ENCODE measurements at places on chromosomes 7 and 10.

GRCh38 chr7:151008511-151009323, 15.6 kb downstream of the ATG9B start:
- peak; percentile 79 for ATAC-seq

DNA sequence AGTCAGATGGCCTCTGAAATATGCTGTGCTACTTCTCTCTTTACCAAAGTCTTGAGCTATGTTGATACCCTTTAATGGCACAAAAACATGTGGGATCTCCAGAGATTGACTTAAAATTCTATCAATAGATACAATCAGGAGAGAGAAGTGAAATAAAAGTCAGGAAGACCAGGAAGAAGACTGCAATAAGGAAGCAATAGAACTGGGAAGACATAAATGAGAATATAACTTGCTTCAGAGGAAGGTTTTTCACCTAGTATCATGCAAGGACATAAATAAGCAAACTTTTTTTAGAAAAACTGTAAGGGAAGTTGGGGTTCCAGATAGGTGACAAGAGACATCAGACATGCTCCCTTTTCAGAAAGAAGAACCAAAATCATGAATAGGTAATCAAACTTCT, 227.3 kb downstream of the XPNPEP1 start:
- ATAC-seq = no peak

DNA sequence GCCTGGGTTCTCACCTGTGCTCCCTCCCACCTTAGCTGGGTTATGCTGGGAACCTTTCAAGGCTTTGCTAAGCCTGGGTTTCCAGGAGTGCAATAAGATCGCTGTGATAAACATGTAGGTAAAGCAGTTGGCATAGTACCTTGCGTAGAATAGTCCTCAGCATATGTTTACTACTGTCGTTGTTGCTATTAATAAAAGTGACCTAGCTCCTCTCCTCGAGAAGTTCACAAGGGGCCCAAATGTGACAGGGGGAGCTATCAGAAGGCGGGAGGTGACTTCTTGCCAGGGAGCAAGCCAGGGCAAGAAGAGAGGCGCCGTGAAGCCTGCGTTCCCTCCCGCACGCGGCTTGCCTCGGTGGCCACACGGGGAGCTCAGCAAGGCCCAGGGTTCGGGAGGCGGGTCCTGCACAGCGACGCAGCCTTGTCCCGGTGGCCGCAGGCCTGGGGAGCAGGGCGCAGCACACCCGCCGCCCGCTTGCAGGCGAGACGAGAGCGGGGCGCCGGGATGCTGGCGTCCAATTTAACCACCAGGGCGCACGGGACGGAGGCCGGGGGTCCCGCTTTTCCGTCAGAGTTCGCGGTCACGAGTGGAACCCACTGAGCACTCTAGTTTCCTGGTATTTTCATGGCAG, 106.2 kb downstream of the SNX10 start:
- peak; percentile 26 for ATAC-seq

- ATAC-seq = no peak
Measured at GRCh38 chr10:101452593-101452992, 98.6 kb downstream of the BTRC start.

- ATAC-seq = no peak
Measured at GRCh38 chr7:7048213-7048612, 134.1 kb upstream of the C1GALT1 start.

DNA sequence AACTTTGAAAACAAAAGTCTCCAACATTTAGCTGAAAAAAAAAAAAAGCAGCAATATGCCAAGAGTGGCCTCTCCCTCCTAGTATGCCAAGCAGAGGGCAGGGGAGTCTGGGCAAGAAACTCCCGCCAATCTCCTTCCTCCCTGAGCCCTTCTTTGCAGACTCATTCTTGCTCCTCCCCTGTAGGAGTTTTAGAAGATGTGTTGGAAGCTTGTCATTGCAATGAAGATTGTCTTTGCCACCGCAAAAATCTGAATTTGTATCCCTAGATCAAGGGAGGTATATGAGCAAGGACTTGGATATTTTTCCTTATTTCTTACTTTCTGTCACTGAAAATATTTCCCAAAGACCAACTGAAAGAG, 2.6 kb upstream of the TNS3 start:
- no peak for ATAC-seq

- ATAC-seq = no peak
Measured at GRCh38 chr7:33880787-33881186, 24.6 kb upstream of the BMPER start.

DNA sequence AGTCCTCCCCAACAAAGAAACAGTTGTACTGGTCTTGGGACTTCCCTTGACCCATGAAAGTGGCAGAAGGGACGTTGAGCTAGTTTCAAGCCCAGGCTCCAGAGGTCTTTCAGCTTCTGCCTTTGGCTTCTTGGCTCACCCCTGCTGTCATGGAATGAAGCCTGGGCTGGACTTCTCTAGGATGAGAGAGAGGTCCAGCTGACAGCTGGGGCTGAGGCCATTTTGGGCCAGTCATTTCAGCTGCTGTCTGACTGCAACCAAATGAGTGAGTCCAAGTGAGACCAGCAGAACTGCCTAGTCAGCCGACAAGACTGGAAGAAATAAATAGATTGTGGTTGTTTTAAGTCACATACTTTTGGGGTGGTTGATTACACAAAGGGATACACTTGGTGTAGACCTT, 76.6 kb downstream of the TMEM178B start:
- no peak for ATAC-seq

DNA sequence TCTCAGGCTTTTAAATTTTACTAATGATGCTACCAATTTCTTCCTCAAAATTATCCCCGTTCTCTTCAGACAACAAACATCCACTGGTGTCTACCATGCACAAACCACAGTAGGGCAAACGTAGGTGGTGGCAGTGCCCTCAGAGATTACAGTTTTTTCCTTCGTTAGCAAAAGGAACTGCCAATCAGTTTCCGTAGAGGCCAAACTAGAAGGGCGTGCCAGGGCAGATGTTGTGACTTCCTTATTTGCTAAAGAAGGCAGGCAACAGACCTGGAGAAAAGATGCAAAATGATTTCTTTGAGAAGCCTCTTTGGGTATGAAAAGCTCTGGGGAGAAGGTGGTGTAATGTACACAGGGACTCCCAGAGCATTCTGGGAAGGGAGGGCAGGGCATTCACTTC, 7.6 kb upstream of the FAM180A start:
- no peak for ATAC-seq

DNA sequence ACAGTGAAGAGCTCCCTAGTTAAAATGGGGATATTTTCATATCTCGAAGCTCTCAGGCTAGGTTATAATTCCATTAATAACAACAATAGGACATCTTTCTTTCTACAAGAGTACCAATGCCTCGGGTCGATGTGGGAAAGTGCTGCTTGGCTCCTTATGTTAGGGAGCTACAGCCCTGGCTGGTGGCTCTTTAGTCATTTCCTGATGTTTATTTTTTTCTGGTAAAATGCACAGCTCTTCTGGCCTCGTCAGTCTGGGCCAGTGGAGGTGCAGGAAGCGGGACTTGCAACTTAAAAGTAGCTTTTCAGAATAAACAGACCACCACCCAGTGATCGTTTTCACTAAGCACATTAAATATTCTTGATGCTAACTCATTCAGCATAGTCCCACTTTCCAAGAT, 58.3 kb downstream of the MKX start:
- no peak for ATAC-seq

DNA sequence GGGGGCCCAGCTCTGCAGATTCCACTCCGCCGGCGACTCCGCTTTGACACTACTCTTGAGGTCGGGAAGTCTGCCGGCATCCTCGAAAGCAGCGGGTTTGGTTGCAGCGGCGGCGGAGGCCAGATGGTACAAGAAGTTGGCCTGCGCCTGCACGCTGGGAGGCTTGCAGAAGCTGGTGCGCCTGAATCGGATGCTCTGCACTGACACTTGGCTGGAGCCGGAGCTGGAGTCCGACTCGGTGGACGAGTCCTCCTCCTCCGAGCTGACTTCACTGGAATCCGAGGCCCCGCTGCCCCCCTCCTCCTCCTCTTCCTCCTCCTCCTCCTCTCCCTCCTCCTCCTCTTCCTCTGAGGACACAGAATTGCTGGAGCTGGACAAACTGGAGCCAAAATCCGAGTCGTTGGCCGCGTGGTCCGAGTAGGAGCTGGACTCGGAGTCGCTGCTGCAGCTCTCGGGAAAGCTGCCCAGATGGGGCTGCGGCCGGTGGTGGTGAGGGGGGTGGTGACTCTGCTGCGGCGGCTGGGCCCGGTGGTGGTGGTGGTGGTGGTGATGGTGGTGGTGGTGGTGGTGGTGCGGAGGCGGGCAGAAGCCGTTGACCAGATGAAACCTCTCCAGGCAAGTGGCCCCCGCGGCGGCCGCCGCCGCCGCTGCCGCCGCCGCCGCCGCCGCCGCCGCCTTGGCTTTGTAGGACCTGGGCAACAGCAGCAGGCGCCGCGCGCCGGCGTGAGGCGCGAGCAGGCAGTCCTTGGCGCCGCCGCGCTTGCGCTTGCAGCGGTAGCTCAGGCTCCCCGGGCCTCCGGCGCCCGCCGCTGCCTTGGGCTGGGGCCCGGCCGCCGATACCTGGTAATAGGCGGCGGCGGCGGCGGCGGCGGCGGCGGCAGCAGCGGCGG, 9.0 kb downstream of the SKIDA1 start:
- ATAC-seq = peak; percentile 71

- peak; percentile 42 for ATAC-seq
Measured at GRCh38 chr7:104825099-104825498, 188.9 kb upstream of the KMT2E start.

DNA sequence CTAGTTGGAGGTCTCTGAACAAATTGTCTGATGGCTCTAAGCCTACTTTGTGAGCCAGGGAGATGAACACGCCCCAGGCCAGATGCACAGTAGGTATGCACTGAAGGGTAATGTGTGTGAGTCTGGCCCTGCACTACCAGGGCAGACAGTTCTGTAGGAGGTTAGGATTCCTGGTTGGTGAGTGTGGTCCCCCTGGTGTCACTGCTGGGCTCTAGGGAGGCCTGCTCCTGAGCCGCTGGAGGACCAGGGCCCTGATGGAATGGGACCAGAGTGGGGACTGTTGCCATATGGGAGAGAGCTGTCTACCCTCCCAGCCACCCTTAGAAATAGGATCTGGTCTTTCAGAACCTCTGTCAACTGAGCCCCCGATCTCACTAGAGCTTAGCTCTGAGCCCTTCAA, 42.0 kb downstream of the CDH23 start:
- ATAC-seq = no peak

- ATAC-seq = peak; percentile 28
Measured at GRCh38 chr7:151086802-151087244, 548 bp downstream of the AGAP3 start.

GRCh38 chr7:115023219-115023618, 101.3 kb downstream of the MDFIC start:
- no peak for ATAC-seq

DNA sequence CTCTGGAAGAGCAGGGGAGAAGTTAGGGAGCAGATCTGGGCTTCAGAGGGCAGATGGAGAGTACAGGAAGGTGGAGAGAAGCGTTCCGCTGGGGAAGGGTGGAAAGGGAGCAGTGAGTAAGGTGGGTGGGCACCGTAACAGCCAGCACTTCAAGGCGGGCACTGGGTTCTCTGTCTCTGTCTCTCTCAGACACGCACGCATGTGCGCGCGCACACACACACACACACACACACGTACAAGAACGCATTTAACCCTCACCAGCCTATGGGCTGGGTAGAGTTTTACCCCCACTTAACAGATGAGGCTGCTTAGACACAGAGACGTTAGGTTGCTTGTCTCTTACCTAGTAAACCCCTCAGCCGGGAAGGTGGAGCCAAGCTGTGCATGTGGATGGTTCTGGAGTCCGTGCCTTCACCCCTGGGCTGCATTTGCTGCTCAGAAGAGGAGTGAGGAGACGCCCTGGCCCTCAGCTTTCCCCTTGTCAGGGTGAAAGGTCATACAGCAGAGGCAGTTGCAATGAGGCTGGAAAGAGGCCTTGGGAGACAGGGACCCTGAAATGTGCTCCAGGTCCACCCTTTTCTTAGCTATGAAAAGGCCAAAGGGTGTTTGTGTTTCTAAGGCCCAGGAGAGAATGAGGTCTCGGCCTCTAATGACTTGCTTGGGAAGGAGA, 16.0 kb downstream of the ADCYAP1R1 start:
- no peak for ATAC-seq

GRCh38 chr7:45240273-45240771, 82.7 kb downstream of the RAMP3 start:
- ATAC-seq = no peak

- ATAC-seq = no peak
Measured at GRCh38 chr7:75739796-75740672, 1.3 kb upstream of the HIP1 start.

DNA sequence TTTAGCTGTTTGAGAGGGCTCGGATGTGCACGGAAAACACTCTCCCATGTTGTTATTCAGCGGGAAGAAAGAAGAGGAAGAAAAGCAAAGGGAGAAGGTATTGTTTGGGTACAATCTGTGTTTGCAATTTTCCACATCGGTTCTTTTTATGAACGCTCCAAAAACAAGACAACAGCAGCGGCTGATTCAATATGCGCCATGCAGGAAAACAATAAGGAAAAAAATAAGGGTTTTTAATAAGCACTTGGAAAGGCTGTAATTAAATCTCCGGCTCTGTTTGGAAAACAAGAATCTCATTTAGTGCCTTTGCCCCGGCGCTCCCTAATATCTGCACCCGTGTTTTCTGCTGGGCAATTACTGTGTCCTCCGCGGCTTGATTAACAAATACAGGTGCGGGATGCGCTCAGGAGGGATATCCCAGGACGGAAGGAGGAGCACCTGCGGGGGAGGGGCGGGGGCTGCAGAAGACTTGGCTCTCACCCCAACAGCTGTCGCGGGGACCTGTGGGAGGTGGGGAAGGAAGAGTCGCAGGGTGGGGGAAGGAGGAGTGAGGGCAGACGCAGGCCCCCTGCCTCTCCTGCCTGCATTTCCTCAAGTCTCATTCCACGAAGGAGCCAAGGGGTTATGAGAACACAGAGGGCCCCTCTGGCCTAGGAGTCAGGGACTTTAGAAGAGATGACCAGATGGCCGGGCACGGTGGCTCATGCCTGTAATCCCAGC, 181.5 kb upstream of the PODXL start:
- no peak for ATAC-seq

- no peak for ATAC-seq
Measured at GRCh38 chr7:70726951-70727378, 405.0 kb upstream of the GALNT17 start.

DNA sequence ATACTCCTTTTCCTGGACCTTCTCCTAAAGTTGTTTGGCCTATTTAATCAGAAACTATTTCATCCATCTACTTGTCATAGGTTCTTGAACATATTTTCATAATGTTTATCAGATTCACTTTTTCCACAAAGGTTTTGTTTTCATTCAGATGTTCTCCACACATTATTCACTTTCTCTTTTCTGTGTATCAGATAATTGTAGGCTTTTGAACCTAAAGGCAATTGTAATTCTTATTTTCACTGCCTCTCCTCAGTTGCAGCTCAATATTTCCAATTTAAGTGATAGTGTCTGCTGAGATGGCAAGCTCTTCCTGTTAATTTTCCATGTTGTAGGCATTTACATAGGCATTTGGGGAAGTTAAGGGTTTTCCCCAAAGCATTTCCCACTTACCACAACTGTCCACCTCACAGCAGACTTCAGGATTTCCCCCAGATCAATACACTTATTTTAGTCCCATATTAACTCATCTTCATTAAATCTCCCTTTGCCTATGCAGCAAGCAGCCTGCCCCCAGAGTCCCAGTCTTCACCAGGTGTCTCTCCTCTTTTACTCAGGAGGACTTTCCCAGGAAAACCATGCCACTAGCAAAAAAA, 12.3 kb upstream of the IKZF1 start:
- ATAC-seq = peak; percentile 68

GRCh38 chr7:923108-924041, 31.1 kb downstream of the ADAP1 start:
- ATAC-seq = peak; percentile 90

All from activated T-helper 17 cell treated with anti-CD3 and anti-CD28 coated beads, Interleukin-2, amount 50 U/mL, for 72 hours (primary cell).